ENCODE measurements at places on chromosomes 2 and 18. TPM values are rescaled to one million over a fixed set of nuclear protein-coding genes. Genes with fewer than 3 reads are reported as not detected.
A peak's percentile ranks its signal among the peaks of the same experiment; 100 is the strongest.

The RABL2A gene
- total RNA-seq, result 2.9 TPM

The OSBPL1A gene
- total RNA-seq, result 0.02 TPM

The LOXHD1 gene
- total RNA-seq, result not detected

The NEURL3 gene
- total RNA-seq, result 0.74 TPM

The KCNG2 gene
- total RNA-seq, result not detected

The RIF1 gene
- 73.6 TPM for total RNA-seq

DNA sequence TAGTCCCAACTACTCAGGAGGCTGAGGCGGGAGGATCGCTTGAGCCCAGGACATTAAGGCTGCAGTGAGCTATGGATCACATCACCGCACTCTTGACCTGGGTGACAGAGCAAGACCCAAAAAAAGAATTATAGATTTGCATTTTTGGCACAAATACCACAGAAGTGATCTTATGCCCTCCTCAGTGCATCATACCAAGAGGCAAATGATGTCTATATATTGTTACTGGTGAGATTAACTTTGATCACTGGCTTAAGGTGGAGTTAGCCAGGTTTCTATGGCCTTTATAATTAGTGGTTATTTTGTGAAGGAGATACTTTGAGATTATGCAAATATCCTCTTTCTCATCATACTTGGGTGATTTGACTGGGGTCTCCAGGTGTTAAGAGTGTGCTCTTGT lies 22.1 kb upstream of the CATIP start:
- H3K36me3 ChIP-seq, result no peaks in the 10 kb centered on the region
- H3K27me3 ChIP-seq, result no peaks in the 10 kb centered on the region
- no peak overlapping the region for H3K27ac ChIP-seq
- H3K4me3 ChIP-seq, result no peak overlapping the region
- peaks cover 27% of the 10 kb centered on the region for H3K4me1 ChIP-seq
- no peak for DNase-seq

DNA sequence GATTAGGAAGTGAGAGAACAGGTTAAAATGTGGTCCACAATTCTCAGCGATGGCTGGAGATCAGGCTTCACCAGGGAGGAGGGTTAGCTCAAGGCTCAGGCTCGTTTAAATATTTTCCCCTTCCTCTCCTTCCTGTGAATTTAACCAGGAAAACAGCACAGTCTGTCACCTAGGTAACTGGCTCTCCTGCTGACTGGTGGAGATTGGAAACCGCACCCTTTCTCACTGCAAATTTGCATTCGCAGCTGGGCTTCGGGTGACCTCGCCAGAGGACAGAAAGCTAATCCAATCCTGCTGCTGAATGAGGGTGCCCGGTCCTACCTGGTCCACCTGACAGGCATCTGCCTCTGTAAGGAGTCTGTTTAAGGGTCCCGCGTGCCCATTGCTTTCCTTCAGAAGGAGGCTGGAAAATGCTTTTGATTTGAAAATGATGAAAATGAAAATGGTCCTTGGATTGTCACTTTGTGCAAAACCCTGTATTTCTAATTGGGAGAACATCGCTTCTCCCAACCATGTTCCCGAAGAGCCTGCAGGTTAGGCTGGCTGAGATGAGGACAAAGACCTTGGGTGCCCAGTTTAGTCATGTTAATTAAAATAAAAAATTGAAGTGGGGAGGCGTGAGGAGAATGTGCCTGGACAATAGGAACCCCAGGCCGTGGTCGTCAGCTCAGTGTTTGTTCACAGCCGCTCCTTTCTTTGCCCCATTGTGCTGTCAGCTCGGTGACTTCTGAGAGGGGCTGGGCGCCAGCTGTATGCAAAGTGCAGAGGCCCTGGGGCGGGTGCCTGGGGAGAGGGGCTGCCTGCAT lies 43.4 kb upstream of the MTCL1 start:
- no peaks in the 10 kb centered on the region for H3K4me1 ChIP-seq
- DNase-seq, result no peak
- H3K27ac ChIP-seq, result no peak overlapping the region
- H3K27me3 ChIP-seq, result peaks cover 47% of the 10 kb centered on the region

GRCh38 chr2:127419448-127420038 lies 1.3 kb downstream of the PROC start:
- no peaks in the 10 kb centered on the region for H3K27me3 ChIP-seq
- peaks cover 24% of the 10 kb centered on the region for H3K36me3 ChIP-seq
- peak overlapping the region; percentile 57 for H3K4me3 ChIP-seq
- peak; percentile 69 for DNase-seq
- peak overlapping the region; percentile 96 for H3K27ac ChIP-seq

- peaks cover 26% of the 10 kb centered on the region for H3K4me1 ChIP-seq
- H3K27me3 ChIP-seq, result no peaks in the 10 kb centered on the region
- peak overlapping the region; percentile 84 for H3K27ac ChIP-seq
- 0 out of 2 replicates have a peak, but pooled peaks cover 1% of the 10 kb centered on the region for H3K36me3 ChIP-seq
- DNase-seq, result no peak
- H3K4me3 ChIP-seq, result peak overlapping the region; percentile 73
Observed at GRCh38 chr2:112541315-112542122, 746 bp upstream of the POLR1B start.

GRCh38 chr2:203413796-203414195 lies 85.6 kb downstream of the ABI2 start:
- H3K27me3 ChIP-seq, result no peaks in the 10 kb centered on the region
- DNase-seq, result no peak
- H3K4me3 ChIP-seq, result no peak overlapping the region
- no peak overlapping the region for H3K27ac ChIP-seq

GRCh38 chr2:240599141-240599583 lies 12.6 kb downstream of the CAPN10 start:
- no peak overlapping the region for H3K27ac ChIP-seq
- peaks cover 8% of the 10 kb centered on the region for H3K36me3 ChIP-seq
- H3K27me3 ChIP-seq, result no peaks in the 10 kb centered on the region
- H3K4me1 ChIP-seq, result peaks cover 53% of the 10 kb centered on the region
- DNase-seq, result no peak
- H3K4me3 ChIP-seq, result no peak overlapping the region

DNA sequence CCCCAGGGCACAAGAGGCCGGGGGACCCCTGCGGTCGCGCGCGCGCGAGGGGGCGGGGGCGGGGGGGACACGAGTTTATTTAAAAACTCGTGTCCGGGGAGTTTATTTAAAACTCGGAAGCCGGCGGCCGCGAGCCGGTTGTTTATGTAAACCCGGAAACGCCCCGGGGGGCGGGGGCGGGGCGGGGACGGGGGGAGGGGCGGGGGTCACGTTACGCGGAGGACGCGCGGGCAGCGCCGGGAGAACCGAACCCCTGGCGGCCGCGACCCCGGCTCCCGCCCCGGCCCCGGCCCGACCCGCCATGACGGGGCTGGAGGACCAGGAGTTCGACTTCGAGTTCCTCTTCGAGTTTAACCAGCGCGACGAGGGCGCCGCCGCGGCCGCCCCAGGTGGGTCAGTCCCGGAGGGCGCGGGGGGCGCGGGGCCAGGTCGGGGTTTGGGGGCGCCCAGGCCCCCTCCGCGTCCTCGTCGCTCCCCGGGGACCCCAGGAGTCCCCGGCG lies 4.4 kb downstream of the NFATC1 start:
- no peak for DNase-seq
- H3K27me3 ChIP-seq, result peaks cover 20% of the 10 kb centered on the region
- no peaks in the 10 kb centered on the region for H3K36me3 ChIP-seq
- peak overlapping the region; percentile 37 for H3K4me3 ChIP-seq
- H3K27ac ChIP-seq, result no peak overlapping the region

- peaks cover 8% of the 10 kb centered on the region for H3K4me1 ChIP-seq
- no peaks in the 10 kb centered on the region for H3K36me3 ChIP-seq
- DNase-seq, result no peak
- no peak overlapping the region for H3K27ac ChIP-seq
- H3K27me3 ChIP-seq, result peaks cover 3% of the 10 kb centered on the region
- H3K4me3 ChIP-seq, result no peak overlapping the region
Observed at GRCh38 chr2:205750797-205751196, 68.5 kb downstream of the NRP2 start.

GRCh38 chr2:42116195-42117181 lies 52.7 kb upstream of the EML4 start:
- H3K4me1 ChIP-seq, result peaks cover 83% of the 10 kb centered on the region
- H3K4me3 ChIP-seq, result no peak overlapping the region
- peak overlapping the region; percentile 71 for H3K27ac ChIP-seq
- DNase-seq, result peak; percentile 95

- DNase-seq, result no peak
- no peak overlapping the region for H3K4me3 ChIP-seq
- H3K27ac ChIP-seq, result peak overlapping the region; percentile 64
- H3K4me1 ChIP-seq, result peaks cover 67% of the 10 kb centered on the region
- 0 out of 3 replicates have a peak, but pooled peaks cover 10% of the 10 kb centered on the region for H3K36me3 ChIP-seq
Observed at GRCh38 chr18:8614875-8615274, 5.6 kb downstream of the RAB12 start.

- H3K27ac ChIP-seq, result no peak overlapping the region
- no peaks in the 10 kb centered on the region for H3K36me3 ChIP-seq
- H3K4me3 ChIP-seq, result no peak overlapping the region
- H3K4me1 ChIP-seq, result no peaks in the 10 kb centered on the region
- DNase-seq, result peak; percentile 13
Observed at GRCh38 chr2:37561615-37562569, 109.5 kb downstream of the CDC42EP3 start.

DNA sequence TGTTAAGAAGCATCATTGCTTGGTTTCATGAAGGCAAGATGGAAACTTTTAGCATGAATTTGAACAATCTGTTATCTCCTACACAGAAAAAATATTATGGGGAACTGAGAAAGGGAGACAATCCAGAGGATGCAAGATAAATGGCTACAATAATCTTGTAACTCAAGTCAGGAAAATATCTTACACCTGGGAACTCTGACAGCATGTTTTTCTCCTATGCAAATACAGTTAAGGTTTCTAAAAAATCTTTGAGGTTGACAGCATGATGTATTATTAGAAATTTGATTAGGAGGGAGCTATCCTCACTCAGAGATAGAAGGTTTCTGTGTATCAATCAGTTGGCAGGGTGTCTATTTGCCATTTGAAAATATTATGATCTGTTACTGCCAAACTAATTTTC lies 75.6 kb downstream of the GPD2 start:
- no peaks in the 10 kb centered on the region for H3K27me3 ChIP-seq
- DNase-seq, result no peak
- no peaks in the 10 kb centered on the region for H3K36me3 ChIP-seq
- no peak overlapping the region for H3K27ac ChIP-seq
- no peaks in the 10 kb centered on the region for H3K4me1 ChIP-seq

DNA sequence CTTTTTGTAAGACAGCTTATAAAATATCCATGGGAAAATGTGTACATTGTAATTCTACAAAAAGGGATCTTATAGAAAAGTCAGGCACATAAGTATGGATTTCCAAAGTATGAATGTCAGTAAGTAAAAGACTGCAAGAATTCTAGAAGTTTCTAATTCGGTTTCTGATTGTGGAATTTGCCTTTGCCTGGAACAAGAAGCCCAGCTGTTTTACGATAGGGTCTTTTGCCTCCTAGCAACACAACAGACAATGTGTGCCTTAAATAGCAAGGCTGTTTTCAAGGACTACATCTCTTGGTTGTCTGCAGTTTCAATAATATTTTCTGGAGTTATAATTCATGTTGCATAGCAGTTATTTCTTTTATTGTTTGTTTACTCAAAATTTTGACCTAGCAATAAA lies 312.9 kb downstream of the MTX2 start:
- H3K4me1 ChIP-seq, result no peaks in the 10 kb centered on the region
- H3K4me3 ChIP-seq, result no peak overlapping the region
- no peak for DNase-seq
- no peak overlapping the region for H3K27ac ChIP-seq
- H3K36me3 ChIP-seq, result no peaks in the 10 kb centered on the region

DNA sequence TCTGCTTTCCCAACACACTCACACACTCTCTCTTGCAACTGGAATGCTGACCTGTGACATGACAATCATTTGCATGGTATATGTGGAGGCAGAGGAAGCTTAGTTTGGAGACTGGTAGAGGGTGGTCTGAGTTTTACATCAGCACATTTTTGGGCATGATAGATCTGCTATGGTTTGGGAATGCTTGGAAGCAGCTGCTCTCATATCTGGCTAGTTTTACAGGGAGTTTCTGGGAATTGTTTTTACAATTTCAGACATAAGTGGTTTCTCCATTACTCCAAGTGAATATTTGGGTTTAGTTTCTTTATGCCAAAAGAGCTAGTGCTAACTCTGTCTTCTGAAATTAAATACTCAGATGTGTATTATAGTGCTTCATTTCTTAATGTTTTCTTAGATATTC lies 977.6 kb downstream of the SUCLG1 start:
- no peaks in the 10 kb centered on the region for H3K4me1 ChIP-seq
- DNase-seq, result no peak

DNA sequence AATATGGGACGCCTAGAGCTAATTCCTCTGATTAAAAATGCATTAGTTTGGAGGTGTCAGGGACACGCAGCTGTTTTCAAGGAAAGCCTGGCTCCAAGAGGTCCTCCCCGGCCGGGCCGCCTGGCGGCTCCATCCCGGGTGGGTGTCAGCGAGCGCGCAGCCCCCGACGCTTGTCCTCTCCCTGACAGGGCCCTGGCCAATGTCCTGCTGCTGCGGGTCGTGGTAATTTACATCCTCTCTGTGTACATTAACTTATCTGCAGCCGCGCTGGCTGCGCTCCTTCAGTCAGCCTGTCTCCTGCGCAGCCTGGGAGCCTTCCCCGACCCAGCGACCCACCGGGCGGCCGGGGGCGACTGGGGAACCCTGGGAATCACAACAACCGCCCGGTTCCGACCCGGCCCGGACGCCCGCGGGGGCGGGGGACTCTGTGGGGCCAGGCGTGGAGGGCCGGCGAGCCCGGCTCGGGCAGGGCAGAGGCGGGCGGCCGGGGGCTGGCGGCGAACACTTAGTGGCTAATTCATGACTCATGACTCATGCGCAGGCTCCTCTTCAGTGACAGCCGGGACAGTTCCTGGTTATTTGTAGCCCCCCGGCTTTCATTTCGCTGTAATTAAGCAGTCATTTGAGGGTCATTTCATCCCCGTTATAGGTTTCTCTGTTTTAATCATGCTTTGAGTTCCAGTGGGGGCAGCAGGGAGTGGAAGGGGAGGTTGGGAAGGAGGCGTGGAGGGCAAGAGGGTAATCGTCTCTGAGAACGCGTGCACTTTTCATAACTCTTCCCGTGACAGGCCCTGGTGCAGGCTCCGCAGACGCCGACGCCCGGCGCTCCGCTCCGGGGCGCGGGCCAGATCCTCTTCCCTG lies 141.9 kb upstream of the CTAGE1 start:
- H3K27ac ChIP-seq, result no peak overlapping the region
- H3K4me3 ChIP-seq, result peak overlapping the region; percentile 50
- peaks cover 17% of the 10 kb centered on the region for H3K4me1 ChIP-seq

- H3K27ac ChIP-seq, result no peak overlapping the region
- H3K4me3 ChIP-seq, result no peak overlapping the region
- H3K27me3 ChIP-seq, result no peaks in the 10 kb centered on the region
- H3K36me3 ChIP-seq, result peaks cover 2% of the 10 kb centered on the region
- no peak for DNase-seq
Observed at GRCh38 chr2:10413991-10414451, 34.1 kb downstream of the ODC1 start.

- H3K27ac ChIP-seq, result no peak overlapping the region
- DNase-seq, result no peak
- no peak overlapping the region for H3K4me3 ChIP-seq
- peaks cover 2% of the 10 kb centered on the region for H3K36me3 ChIP-seq
- H3K4me1 ChIP-seq, result no peaks in the 10 kb centered on the region
Observed at GRCh38 chr2:203201426-203201825, 37.4 kb upstream of the CYP20A1 start.

DNA sequence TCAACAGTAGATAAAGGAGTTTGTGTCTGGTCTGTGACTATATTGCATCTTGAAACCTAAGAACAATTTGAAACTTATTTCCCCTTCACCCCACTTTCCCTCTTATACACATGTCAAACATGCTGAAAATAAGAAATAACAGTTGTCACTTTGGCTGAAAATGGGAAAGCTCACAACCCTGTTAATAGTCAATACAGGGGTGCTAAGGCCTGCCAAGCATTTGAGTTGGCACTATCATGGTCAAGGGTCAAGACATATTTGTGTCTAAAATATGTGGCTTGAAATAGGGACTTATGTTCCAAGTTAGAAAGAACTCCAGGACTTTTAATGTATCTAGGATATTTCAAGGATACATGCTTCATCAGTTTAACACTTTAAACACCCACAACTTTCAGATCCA lies 20.6 kb downstream of the PAIP2B start:
- H3K4me3 ChIP-seq, result no peak overlapping the region
- no peaks in the 10 kb centered on the region for H3K36me3 ChIP-seq
- H3K4me1 ChIP-seq, result no peaks in the 10 kb centered on the region

Data from HepG2 (cell line).